GM13977 (cell line): ENCODE measurements at places on chromosomes 3 and 15.

GRCh38 chr3:191342411-191342810 is 12.1 kb upstream of the UTS2B start:
- DNase-seq: no peak

DNA sequence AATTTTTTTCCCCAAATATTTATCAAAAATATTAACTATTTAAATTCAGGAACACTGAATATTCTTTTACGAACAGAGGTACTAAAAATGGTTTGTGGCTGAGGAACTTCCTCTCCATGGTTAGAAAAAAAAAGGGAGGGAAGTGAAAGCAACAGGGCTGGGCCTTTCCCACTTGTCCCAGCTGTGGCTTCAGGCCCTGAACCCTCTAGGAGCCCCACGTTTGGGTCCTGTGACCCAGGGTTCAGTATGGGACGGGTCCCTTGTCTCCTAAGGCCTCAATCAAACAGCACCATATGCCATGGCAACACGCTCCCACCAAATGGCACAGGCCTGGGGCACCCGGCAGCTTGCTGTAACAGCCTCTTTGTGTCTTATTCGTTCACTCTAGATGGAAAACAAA is 32.4 kb downstream of the POC1A start:
- DNase-seq: no peak

DNA sequence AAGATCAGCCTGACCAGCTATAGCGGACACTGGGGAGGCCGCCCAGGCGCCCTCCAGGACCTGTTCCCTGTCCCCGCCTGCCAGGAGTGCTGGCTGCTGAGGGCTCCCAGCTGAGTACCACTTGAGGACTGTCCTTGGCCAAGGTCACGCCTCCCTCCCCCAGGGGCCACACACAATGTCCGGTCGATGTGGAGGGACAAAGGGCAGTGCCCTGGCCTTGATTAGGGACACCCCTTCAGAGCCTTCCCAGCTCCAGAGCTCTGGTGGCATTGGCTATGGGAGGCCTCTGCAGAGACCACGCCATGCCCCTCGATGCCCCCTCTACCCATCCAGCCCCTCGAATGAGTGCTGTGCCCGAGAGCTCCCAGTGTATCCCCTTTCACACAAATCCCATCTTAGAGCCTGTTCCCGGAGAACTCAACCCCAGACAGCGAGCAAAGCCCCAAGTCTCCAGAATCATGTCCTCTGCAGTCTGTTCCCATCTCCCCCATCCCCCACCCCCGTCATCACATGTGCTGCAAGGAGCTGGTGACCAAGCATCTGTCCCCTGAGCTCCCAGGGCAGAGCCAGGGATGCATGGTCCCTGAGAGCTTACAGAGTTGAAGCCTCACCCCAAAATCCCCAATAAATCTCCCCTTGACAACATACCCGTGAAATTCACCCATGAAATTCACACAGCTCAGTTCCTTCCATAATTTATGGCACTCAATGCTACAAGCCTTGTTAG is 158.9 kb downstream of the NUP210 start:
- DNase-seq: no peak

DNA sequence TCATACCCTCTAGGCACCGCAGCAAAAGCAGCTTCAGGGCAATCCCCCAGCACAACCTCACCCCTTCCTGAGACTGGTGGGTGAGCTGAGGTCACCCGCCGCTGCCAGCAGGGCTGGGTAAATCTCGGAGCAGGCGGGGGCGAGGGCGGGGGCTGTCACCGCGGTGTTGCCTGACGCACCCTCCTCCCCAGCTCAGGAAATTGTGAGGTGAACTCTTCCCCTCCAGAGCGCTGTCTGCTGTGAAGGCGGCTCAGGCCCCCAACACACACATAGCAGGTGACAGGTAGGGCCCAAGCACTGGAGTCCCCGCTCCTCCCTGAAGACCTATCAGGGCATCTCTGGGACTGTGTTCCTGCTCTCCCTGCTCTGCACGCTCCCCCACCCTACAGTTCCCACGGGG is 30.2 kb upstream of the FURIN start:
- DNase-seq: peak; percentile 38

GRCh38 chr3:10294030-10294586 is 1.4 kb upstream of the GHRL start:
- DNase-seq: no peak
